Adrenal gland (tissue), 19 donors: ENCODE measurements at places on chromosomes 2 and 18. TPM values are rescaled to one million over a fixed set of nuclear protein-coding genes. Genes with fewer than 3 reads are reported as not detected.

- no peaks in the 10 kb centered on the region for H3K36me3 ChIP-seq
- no peaks in the 10 kb centered on the region for H3K27me3 ChIP-seq
- no peak for DNase-seq
- H3K4me3 ChIP-seq: no peak overlapping the region
Observed at GRCh38 chr2:25697559-25698341, 24.4 kb upstream of the DTNB start.

DNA sequence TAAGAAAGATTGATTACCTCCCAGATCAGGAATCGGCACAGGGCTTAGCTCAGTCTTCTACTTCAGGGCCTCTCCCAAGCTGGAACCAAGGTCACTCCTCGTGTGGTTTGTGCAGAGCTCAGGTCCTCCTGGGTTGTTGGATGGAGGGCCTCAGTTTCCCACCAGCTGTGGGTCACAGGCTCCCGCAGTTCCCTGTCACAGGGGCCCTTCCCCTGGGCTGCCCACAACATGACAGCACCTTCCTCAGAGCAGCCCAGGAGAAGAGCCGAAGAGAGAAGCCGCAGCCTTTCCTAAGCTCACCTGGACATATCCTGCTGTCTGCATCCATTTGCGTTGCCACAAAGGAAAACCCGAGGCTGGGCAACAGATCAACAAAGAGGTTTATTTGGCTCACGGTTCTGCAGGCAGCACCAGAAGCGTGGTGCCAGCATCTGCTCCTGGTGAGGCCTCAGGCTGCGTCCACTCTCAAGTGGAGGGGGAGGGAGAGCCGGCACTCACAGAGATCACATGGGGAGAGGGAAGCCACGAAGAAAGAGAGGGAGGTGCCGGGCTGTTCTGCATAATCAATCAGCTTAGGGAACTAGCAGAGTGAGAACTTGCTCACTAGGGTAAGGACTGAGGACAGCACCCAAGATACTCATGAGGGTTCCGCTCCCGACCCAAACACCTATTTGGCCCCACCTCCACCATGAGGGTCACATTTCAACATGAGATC, 13.0 kb upstream of the ALLC start:
- H3K27ac ChIP-seq: no peak overlapping the region
- H3K4me3 ChIP-seq: no peak overlapping the region
- DNase-seq: no peak
- no peaks in the 10 kb centered on the region for H3K4me1 ChIP-seq
- H3K27me3 ChIP-seq: no peaks in the 10 kb centered on the region

- no peaks in the 10 kb centered on the region for H3K36me3 ChIP-seq
- H3K4me3 ChIP-seq: no peak overlapping the region
- H3K27ac ChIP-seq: no peak overlapping the region
- H3K27me3 ChIP-seq: no peaks in the 10 kb centered on the region
- H3K4me1 ChIP-seq: no peaks in the 10 kb centered on the region
Observed at GRCh38 chr2:224025874-224026273, 13.2 kb downstream of the SERPINE2 start.

Gene C2orf72
- 0.53 TPM for total RNA-seq

DNA sequence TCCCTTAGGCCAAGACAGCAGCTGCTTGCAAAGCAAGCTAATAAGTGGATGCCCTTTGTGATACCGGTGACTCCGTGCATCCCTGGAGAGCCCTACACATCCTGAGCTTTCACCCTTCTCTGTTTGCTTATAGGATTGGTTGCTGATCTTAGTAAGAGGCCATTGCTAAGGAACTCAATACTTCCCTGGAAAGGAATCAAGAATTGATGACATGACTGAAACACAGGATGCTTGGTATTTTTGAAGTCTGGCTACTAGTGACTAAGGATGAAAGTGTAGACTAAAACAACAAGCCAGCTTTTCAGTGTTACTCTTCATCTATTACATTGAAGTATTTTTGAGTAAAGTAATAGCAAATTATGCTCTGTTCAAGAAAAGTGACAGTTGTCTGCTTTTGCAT, 123.0 kb upstream of the SERPINE2 start:
- no peaks in the 10 kb centered on the region for H3K27me3 ChIP-seq
- H3K36me3 ChIP-seq: no peaks in the 10 kb centered on the region
- H3K4me1 ChIP-seq: no peaks in the 10 kb centered on the region
- no peak for DNase-seq
- no peak overlapping the region for H3K27ac ChIP-seq

Gene AQP12A
- total RNA-seq: not detected
